ENCODE measurements at places on chromosomes 1 and 21.
A peak's percentile ranks its signal among the peaks of the same experiment; 100 is the strongest.

DNA sequence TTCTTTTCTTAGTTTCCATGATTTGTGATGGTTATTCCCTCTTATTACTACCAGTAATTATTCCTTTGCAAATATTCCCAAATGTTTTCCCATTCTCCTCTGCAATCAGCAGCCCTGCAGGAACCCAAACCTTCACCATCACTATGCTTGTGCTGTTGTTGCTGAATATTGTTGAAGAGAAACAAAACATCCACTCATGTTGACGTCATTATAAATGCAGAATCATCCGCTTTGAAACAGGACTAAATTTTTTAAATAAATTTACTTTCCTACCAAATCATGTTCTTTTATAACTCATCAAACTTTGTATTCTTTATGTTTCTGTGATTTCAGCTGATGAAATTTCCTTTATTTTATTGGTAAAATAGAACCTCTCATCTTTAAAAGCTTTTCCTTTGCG lies 787.0 kb upstream of the B3GALT2 start:
- DNase-seq, result no peak

GRCh38 chr1:77412069-77412819 lies 130.4 kb downstream of the AK5 start:
- no peak for DNase-seq

DNA sequence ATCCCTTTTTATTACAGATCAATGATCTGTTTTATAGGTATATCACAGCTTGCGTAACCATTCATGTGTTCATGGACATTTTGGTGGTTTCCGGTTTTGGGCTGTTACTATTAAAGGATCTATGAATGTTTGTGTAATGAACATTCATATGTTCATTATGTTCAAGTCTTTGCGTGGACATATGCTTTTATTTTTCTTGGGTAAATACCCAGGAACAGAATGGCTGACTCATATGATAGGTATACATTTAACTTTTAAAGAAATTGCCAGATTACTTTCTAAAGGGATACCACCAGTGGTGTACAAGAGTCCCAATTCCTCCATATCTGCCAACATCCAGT lies 73.7 kb downstream of the SPATA46 start:
- no peak for DNase-seq

DNA sequence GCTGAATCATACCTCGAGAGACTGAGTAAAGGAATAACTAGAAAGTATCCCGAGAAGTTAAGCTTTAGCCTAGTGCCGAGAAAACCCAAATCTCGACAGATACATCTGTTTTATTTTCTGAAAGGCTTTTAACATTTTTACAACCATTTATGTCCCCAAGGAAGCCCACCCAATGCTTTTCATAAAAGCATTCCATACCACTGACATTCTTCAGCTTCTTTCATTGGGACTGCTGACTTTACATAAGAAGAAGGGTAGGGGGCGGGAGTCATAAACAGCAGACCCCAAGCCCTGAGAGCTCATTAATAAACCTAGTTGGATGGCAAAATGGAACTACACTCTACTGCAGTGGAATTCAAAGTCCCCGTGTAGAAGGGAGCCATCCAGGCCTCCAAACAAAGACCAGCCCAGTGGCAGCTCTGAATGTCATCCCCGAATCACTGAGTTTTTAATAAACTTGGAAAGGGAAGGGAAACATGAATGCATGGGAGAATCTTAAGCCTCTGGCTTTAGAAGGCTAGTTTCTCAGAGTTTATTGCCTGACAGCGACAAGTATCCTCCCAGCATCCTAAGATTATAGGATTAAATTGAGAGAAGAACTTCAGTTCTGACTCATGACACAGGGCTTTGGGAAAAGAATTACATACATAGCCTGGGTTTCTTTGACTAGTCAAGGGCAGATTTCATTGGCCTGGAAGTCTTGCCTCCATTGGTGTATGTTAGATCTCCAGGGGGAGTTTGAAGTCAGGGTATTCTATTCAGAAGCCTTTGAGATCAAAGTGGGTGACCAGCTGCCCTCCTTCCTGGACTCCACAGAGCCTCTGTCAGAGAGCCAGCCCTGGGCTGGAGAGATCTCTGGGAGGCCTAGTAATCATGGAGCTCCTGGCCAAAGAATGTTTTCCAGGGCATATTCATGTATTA lies 3.7 kb downstream of the ATF3 start:
- no peak for DNase-seq

DNA sequence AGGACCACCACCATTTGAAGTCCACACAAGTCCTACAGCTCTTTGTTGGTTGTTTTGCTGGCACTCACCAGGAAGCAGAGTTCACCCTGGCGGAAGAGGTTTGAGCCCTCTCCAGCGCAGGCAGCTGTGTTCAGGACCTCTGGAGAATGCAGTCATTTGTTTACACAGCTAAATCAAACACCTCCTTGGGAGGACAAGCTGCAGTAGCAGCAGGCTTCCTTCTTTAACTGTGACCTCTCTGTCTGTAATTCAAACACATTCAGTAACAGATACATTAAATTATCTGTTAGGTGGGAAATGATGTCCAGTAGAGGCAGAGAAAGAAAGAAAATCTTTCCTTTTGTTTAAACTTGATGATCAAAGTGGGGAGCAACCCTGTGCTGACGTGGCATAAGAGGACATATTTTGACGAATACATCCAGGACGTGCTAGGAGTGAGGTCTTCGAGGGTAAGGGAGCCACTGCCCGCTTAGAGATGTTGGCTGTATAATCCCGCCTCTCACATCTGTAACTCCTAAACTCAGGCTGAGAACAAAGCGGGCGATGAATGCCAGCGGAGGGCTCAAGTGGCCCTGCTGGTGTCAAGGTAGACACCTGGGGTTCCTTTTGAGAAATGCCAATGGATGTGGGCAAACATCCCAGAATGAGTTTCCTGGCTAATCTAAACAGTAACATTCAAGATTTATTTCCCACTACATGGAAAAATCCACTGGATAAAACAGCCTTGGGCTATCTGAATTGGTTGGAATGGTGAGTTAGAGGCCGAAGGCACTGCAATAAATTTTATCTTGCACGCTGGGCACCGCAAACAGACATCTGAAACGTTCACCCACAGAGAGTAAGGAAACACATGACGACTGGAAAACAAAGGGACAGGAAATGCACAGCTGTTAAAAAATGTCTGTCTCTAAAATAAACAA lies 51.7 kb downstream of the ABCA4 start:
- no peak for DNase-seq

DNA sequence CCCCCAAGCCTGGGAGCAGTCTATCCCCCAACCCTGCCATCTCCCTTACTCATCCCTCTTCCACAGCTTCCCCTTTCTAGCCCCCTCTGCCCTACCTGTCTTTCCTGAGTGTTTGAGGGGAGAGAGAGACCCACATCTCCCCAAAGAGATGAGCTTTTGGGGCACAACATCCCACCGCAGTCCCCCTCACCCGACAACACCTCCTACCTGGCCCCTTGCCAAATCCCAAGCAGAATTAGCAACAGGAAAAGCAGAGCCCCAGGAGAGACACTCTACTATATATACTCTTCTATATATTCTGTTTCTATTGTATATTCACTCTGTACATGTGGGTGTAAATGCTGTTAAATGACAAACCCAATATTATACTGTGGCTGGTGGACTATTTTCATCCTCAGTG lies 9.9 kb upstream of the KCNC4 start:
- DNase-seq, result no peak

DNA sequence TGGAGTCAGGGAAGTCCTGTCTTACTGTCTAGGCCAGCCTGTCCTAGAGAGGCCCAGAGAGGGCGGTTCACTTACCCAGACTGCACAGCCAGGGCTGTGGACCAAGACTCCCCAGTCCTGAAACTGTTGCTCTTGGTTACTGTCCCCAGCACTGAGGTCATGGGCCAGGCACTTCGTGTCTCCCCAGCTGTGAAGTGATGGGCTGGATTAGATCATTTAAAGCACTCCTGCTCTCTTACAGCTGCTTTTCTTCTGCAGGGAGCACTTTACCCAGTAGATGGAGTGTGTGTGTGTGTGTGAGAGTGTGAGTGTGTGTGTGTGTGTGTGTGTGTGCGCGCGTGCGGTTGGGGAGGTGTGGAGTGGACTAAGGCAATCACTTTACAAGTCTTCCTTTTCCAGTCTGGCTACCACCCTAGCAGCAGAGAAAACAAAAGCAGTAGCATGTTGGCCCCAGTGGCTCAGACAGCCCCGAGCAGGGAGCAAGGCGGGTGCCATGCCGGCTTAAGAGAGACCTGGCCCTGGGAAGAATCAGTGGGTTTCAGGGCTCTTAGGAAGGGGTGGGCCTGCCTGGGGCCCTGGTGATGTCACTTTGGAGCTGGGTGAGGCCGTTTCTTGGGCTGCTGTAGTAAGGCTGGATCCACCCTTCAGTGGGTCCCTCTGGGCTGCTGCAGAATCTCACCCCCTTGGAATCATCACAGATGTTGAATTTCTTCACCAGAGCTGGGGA lies 2.4 kb downstream of the SPSB1 start:
- peak; percentile 31 for DNase-seq

GRCh38 chr1:6384962-6385361 lies 8.6 kb downstream of the ACOT7 start:
- no peak for DNase-seq

GRCh38 chr1:78297836-78298235 lies 192.9 kb upstream of the PTGFR start:
- DNase-seq, result no peak

DNA sequence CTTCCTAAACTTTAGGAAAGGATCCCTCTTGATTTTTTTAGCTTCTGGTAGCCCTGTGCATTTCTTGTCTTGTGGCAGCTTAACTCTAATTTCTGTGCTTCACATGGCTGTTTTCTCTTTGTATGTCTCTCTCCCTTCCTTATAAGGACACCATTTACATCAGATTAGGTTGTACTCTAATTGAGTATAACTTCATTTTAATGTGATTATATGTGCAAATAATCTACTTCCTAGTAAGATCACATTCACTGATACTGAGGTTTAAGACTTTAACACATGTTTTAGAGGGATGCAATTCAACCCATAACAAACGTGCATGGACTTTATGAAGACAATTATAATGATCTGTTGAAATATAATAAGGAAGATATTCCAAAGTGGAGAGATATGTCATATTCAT lies 46.7 kb downstream of the RGS4 start:
- no peak for DNase-seq

GRCh38 chr1:29247044-29247443 lies 10.7 kb downstream of the PTPRU start:
- no peak for DNase-seq

DNA sequence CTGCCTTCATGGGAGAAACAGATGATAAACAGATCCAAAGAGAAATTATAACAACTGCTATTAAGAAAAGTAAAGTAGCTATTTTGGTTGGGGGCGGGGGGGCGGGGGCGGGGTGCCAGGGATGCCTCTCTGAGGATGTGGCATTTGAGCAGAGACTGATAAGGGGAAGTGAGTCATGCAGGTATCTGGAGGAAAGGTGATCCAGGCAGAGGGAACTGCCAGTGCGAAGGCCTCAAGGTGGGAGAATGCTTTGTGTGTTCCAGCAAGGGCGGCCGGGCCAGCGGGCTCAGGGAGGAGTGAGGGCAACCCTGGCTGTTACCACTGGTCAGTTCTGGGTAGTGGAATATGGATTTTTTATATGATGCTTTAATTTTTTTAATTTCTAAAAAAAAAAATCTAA lies 7.0 kb upstream of the TNFRSF1B start:
- no peak for DNase-seq

DNA sequence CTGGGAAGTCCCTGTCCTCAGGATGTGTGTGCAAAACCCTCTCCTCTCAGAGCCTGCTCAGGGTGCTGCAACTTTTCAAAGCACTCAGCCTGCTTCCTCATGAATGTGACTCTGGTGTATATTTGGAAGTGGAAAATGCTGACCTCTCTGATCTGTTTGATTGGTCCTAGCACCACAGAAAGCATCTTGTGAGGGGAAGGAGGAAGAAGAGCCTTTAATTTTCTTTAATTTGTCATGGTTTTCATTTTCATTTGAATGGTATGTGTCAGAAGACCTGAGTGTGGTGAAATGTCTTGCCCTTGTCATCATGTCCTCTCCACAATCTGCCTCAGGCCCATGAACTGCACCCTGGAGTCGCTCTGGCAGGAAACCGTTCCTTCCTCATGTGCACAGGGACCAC lies 383.5 kb downstream of the NTNG1 start:
- no peak for DNase-seq

DNA sequence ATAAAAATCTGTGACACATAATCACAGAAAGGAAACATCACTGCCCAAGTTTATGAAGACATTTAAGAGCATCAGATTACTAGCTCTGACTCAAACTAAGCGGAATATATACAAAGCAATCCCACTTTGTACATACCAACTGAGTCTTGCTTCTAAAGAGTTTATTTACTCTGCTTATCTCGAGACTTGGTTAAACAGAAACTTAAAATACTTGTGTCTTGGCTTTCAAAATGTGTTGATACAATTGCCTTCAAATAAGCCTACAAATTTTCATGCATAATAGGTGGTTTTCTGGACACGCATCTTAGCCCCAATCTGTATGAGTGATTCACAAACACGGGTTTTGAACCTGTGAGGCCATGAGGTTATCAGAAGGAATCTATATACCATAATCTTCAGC lies 21.0 kb downstream of the CD160 start:
- DNase-seq, result no peak

- DNase-seq, result no peak
These were observed 197.6 kb upstream of the UBE2U start for GRCh38 chr1:64005801-64006200.

DNA sequence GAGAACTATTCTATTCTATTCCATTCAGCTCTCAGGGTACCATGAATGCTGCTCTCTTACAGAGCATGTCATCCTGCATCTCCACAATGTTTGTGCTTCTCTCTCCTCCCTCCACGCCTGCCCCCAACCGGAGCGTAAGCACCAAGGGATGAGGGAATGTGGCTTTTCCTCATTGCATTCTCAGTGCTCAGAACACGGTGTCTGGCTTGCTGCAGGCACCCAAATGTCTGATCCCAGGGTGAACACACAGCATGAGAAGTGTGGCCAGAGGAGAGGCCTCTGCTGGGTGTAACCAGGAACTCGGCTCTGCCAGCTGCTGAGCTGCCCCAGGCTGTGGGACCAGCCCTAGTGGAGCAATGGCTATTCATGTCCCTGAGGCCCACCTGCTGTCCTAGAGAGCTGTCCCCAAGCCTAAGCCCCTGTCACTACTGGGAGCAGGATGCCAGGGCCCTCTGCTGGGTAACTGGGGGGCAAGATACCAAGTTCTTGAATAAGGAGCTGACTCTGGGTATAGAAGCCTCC lies 38.3 kb downstream of the OLFML2B start:
- no peak for DNase-seq

DNA sequence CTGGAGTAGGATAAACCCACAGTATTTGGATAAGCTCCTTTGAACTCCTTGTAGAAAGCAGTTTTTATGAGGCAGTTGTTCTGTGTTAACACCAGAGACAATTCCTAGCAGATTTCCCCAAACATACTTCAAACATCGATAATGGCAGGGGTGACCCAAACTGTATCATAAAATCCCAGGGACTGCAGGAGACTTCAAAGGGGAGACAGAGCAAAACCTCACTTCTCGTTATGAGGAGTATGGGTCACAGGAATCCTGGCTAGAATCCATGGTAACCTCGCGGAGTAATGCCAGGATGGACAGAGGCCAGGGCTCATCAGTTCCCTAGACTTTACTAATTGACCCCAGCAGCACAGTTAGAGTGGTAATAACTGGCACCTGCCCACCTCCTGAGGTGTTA lies 148.0 kb downstream of the DHRS3 start:
- DNase-seq, result no peak

Measured in activated CD4-positive, alpha-beta T cell treated with anti-CD3 and anti-CD28 coated beads, Interleukin-2, amount 50 U/mL, for 48 hours (primary cell).